A549 treated with Mapracorat at 1 μM for 4 hours (cell line): ENCODE measurements at places on chromosomes 16 and 17. TPM values are rescaled to one million over a fixed set of nuclear protein-coding genes. Genes with fewer than 3 reads are reported as not detected.

The AARSD1 gene
- 54.2 to 63.4 TPM (median 55.0 TPM) in 5 replicates for total RNA-seq

The UNC13D gene
- total RNA-seq: 2.8 to 6.6 TPM (median 6.2 TPM) in 5 replicates

The SNAI3 gene
- 0.07 to 0.23 TPM (median 0.16 TPM) in 5 replicates for total RNA-seq

The FOXC2 gene
- total RNA-seq: 4.5 to 5.1 TPM (median 4.9 TPM) in 5 replicates

The PPY gene
- not detected in 5 replicates for total RNA-seq

The KAT8 gene
- total RNA-seq: 40.3 to 51.0 TPM (median 45.0 TPM) in 5 replicates

The USP6 gene
- 0.01 to 0.06 TPM in 2 of 5 replicates, not detected in the others for total RNA-seq

The PPP1R1B gene
- total RNA-seq: 0.11 to 0.12 TPM (median 0.11 TPM) in 3 of 5 replicates, not detected in the others

The MEAK7 gene
- 45.4 to 56.3 TPM (median 52.1 TPM) in 5 replicates for total RNA-seq

The RTN4RL1 gene
- 8.4 to 11.6 TPM (median 9.8 TPM) in 5 replicates for total RNA-seq

The KRT31 gene
- not detected in 5 replicates for total RNA-seq

The MT1F gene
- 17.4 to 29.3 TPM (median 19.9 TPM) in 5 replicates for total RNA-seq

The OTOA gene
- total RNA-seq: 0.08 to 0.13 TPM (median 0.10 TPM) in 4 of 5 replicates, not detected in the other

The TPPP3 gene
- 9.1 to 16.5 TPM (median 14.0 TPM) in 5 replicates for total RNA-seq

The CDIP1 gene
- 12.4 to 15.9 TPM (median 13.8 TPM) in 5 replicates for total RNA-seq

The SHISA9 gene
- total RNA-seq: 0.02 to 0.12 TPM (median 0.05 TPM) in 5 replicates

The TP53TG3 gene
- 0.17 to 0.81 TPM (median 0.49 TPM) in 4 of 5 replicates, not detected in the other for total RNA-seq

The SPIRE2 gene
- total RNA-seq: 4.9 to 9.1 TPM (median 7.8 TPM) in 5 replicates

The NPW gene
- total RNA-seq: 0.52 to 0.94 TPM (median 0.70 TPM) in 5 replicates

The SEZ6 gene
- total RNA-seq: 0.10 TPM in 1 of 5 replicates, not detected in the others

The ZNF423 gene
- 0.05 to 0.29 TPM (median 0.08 TPM) in 5 replicates for total RNA-seq

The DNASE1 gene
- total RNA-seq: 1.4 to 4.2 TPM (median 2.6 TPM) in 5 replicates

The SULT1A2 gene
- total RNA-seq: 0.11 to 0.19 TPM (median 0.16 TPM) in 4 of 5 replicates, not detected in the other

The SOX15 gene
- total RNA-seq: 0.16 to 0.52 TPM (median 0.34 TPM) in 5 replicates

The XYLT1 gene
- total RNA-seq: 0.64 to 0.80 TPM (median 0.73 TPM) in 5 replicates

The OXLD1 gene
- 33.6 to 64.7 TPM (median 63.2 TPM) in 5 replicates for total RNA-seq

The BAHCC1 gene
- 6.4 to 10.5 TPM (median 9.6 TPM) in 5 replicates for total RNA-seq

The SPPL2C gene
- not detected in 5 replicates for total RNA-seq

The PYDC1 gene
- total RNA-seq: not detected in 5 replicates

The HAP1 gene
- total RNA-seq: 1.1 to 1.7 TPM (median 1.4 TPM) in 5 replicates

The RASL10B gene
- 0.07 to 0.14 TPM (median 0.13 TPM) in 5 replicates for total RNA-seq

The ACSM5 gene
- total RNA-seq: 0.18 TPM in 1 of 5 replicates, not detected in the others

The C16orf96 gene
- 0.03 to 0.06 TPM (median 0.05 TPM) in 3 of 5 replicates, not detected in the others for total RNA-seq

The STAT5A gene
- 5.5 to 7.8 TPM (median 6.2 TPM) in 5 replicates for total RNA-seq

The CCL7 gene
- total RNA-seq: 0.34 to 0.38 TPM in 2 of 5 replicates, not detected in the others

The ASPHD1 gene
- total RNA-seq: 15.1 to 26.3 TPM (median 23.9 TPM) in 5 replicates

The BRICD5 gene
- 2.6 to 6.1 TPM (median 5.7 TPM) in 5 replicates for total RNA-seq

The SLC5A11 gene
- total RNA-seq: 0.24 to 0.51 TPM (median 0.39 TPM) in 5 replicates

The HES7 gene
- total RNA-seq: 1.8 to 6.1 TPM (median 5.3 TPM) in 5 replicates

The C16orf78 gene
- not detected in 5 replicates for total RNA-seq

The CCDC40 gene
- 6.7 to 7.9 TPM (median 7.2 TPM) in 5 replicates for total RNA-seq

The CACNG3 gene
- not detected in 5 replicates for total RNA-seq

The PTX4 gene
- total RNA-seq: not detected in 5 replicates

The NPIPA5 gene
- 0.39 to 1.9 TPM (median 0.44 TPM) in 3 of 5 replicates, not detected in the others for total RNA-seq

The LIMD2 gene
- total RNA-seq: 8.7 to 14.4 TPM (median 10.6 TPM) in 5 replicates

The STX1B gene
- total RNA-seq: 1.4 to 2.2 TPM (median 1.8 TPM) in 5 replicates

The CLDN7 gene
- total RNA-seq: 1.5 to 3.0 TPM (median 2.0 TPM) in 5 replicates

The HGS gene
- 137 to 220 TPM (median 209 TPM) in 5 replicates for total RNA-seq

The LPCAT2 gene
- total RNA-seq: 3.6 to 7.4 TPM (median 5.9 TPM) in 5 replicates

The AANAT gene
- total RNA-seq: 0.20 to 0.81 TPM (median 0.64 TPM) in 4 of 5 replicates, not detected in the other

The CACNG5 gene
- total RNA-seq: 0.13 TPM in 1 of 5 replicates, not detected in the others

The NOG gene
- total RNA-seq: 0.78 to 1.4 TPM (median 1.1 TPM) in 5 replicates

The CLCN7 gene
- total RNA-seq: 45.9 to 78.5 TPM (median 73.6 TPM) in 5 replicates

The GPRC5C gene
- total RNA-seq: 40.7 to 67.4 TPM (median 60.7 TPM) in 5 replicates

The CACNG1 gene
- total RNA-seq: not detected in 5 replicates
